ENCODE measurements at places on chromosomes 5 and 9. TPM values are rescaled to one million over a fixed set of nuclear protein-coding genes. Genes with fewer than 3 reads are reported as not detected.
A peak's percentile ranks its signal among the peaks of the same experiment; 100 is the strongest.

The GLDC gene
- 19.0 TPM for polyA plus RNA-seq

DNA sequence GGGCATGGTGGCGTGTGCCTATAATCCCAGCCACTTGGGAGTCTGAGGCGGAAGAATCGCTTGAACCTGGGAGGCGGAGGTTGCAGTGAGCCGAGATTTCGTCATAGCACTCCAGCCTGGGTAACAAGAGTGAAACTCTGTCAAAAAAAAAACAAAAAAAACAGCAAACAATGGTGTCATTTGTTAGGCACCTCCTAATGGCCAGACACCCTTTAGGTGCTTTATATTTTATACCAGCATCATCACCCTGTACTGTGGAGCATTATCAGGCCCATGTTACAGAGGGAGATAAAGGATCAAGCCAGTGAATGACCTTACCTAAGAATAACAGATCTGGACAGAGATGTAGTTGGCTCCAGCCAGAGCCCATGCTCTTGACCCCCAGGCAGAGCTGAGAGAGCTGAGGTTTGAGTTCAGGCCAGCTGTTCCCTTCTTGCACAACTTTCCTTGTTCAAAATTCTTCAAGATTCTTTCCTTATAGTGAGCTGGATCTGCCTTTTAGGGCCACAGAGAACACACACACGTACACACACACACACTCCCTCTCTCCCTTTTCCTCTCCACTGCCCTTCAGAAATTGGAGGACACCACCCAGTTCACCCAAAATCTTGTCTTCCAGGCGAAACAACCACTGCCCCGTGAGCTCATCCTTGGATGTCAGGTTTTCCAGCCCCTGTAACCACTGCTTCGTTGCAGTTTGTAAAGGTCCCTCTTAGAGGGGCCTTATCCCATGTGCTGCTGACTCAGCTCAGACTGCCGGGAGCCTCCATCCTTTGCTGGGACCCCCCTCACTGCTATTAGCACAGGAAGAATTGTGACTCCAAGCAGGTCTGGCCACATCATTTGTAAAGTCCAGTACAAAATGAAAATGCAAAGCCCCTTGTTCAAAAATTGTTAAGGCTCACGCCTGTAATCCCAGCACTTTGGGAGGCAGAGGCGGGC, 10.4 kb upstream of the PTGES start:
- no peak for DNase-seq

The ANKRD18B gene
- 1.2 TPM for polyA plus RNA-seq

- no peak for DNase-seq
Measured at GRCh38 chr9:112140936-112141335, 34.2 kb downstream of the SUSD1 start.

DNA sequence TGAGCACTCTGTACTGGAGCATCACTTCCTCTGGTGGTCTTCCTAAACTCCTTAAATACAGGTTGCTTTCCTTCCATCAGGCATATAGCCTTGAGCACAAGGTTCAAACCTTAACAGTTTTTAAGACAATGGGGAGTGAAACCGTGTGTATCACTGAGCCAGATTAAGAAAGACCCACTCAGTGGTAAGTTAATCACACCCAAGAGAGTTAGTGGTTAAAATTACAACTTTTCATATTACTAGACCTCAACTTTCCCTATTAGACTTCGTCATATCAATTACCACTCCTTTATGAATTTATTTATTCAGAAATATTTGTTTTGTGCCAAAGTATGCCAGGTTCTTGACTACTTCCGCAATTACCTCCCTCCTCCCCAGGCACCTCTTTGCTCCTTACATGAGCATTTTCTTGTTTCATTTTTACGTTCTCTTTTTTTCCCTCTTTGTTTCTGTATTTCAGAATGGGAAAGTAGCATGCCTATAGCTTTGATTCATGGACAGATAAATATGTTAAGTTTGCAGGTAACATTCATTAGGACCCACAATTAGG, 351.0 kb downstream of the KIAA0825 start:
- no peak for DNase-seq

The ANKRD33B gene
- 2.0 TPM for polyA plus RNA-seq

The SNX24 gene
- polyA plus RNA-seq = 20.3 TPM

DNA sequence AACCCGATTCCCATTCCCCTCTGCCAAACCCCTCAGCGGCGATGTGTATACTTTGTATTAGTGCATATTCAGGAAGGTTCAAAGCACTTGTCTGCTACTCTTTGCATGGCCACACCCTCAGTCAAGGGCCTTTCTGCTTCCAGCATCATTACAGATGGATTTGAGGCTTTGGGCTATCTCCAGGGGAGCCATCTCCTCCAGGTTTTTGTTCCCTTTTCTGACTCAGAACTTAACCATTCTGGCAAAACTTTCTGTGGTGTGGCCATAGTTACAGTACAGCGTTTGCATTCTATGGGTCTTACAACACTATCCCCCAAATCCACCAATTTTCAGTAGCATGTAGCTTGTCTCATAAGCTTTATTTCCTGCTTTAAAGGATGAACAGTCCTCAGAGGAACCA, 36.0 kb upstream of the SVEP1 start:
- no peak for DNase-seq

DNA sequence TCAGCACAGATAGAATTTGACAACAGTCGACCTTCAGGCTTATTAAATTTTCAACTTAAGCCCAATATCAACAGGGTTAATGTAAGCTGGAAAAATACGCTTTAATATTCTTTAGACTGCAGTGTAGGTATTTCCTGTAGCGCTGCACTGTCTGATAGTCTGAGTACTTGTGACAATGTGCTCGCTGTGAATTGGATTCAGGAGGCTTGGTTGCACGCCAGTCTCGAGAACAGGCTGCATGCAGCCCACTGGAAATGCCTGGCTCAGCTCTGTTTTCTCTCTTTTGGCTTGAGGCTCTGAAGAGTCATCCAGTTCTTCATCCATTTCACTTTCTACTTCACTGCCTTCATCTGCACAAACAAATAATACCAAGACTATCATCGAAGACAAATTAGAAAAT, 300.9 kb downstream of the RFX3 start:
- no peak for DNase-seq

DNA sequence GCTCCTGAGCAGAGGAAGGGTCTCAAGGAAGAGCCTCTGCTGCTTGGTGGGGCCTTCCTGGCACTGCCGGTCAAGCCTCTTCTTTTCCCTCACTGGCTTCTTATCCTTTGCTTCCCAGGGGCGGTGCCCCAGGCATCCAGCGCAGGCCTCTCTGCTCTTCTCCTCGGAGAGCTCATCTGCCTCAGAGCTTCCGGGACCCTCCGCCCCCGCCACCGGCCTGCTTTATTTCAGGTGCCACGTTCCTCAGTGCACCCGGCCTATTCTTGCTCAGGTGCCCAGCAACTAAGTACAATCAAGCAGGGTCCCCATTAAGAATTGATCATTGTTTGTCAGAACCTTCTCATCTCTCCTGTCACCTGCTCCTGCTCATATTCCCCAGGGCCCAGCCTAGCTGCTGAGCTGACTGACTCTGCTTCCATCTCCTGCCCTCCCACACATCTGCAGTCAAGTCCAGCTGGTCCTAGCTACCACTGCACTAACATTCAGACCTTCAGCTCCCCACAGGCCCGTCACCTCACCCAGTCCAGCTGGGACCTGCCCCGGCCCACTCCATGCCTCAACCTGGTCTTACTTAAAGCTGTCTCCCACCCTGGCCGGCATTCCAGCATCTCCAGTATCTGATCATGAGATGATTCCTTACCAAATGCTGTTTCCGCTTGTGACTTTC, 114.3 kb upstream of the BOD1 start:
- no peak for DNase-seq

- DNase-seq = no peak
Measured at GRCh38 chr5:131944702-131945550, 537 bp downstream of the MEIKIN start.

DNA sequence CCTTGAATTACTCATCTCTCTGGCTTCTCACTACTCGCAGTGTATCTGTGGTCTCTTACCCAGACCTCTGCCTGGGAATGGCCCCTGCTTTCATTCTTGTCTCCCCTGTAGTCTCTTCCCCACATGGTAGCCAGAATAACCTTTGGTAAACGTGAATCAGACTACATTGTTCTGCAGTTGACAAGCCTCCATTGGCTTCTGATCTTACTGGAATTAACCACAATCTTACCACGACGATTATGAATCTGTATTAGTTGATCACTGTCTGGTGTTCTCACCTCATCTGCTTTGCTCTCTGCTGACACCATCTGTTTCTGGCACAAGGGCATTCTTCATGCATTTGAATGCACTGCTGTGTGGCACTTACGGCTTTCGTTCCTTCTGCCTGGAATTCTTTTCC, 781.2 kb downstream of the MTRR start:
- DNase-seq = no peak

GRCh38 chr9:89025553-89025952, 34.3 kb downstream of the S1PR3 start:
- no peak for DNase-seq

The AJM1 gene
- polyA plus RNA-seq = 1.7 TPM

GRCh38 chr5:74476819-74477453, 163.6 kb downstream of the ENC1 start:
- no peak for DNase-seq

GRCh38 chr5:130425424-130425823, 521.2 kb downstream of the CHSY3 start:
- DNase-seq = no peak

The TMEM171 gene
- polyA plus RNA-seq = 9.1 TPM

DNA sequence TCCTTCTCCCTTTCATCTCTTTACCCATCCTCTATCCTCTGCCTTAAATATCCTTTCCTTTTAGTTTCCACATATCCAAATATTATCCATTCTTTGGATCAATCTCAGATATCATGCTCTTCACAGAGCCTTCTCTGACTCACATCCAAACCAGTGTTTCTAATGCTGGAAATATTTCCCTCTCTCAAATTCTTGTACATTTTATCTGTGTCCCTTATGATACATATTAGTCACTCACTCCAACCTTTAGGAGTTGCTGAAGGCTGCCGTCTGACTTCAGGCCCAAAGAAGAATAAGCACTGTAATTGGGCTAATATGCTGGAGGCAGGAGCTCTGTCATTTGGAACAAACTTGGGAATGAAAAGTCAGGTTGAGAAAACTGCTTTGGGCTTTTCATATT, 156.4 kb upstream of the RUSC2 start:
- no peak for DNase-seq

- DNase-seq = no peak
Measured at GRCh38 chr5:101838435-101838834, 457.6 kb downstream of the SLCO4C1 start.

The DEPDC1B gene
- 25.6 TPM for polyA plus RNA-seq

DNA sequence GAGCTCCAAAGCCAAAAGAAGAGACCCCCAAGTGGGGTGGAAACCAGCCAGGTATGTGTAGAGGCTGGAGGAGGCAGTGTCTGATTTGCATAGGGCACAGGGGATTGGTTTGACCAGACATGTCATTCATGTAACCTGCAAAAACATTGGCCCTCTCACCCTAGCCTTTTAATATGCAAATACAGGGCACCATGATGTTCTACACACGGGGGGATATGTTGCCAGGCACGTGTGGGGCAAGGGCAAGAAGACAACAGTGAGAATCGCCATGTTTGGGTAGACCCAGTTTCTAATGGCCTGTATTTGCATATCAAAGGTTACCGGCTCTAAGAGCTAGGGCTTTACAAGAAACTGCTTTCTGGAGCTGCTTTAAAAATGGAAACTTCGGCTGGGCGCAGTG, 208.9 kb downstream of the GOLPH3 start:
- no peak for DNase-seq

The BAAT gene
- 0.32 TPM for polyA plus RNA-seq

GRCh38 chr9:136204838-136205706, at the start of gene LHX3:
Gene LHX3, minus strand, starts transcription at chr9:136205128. Its CDS starts 116 bp downstream, at chr9:136205012.
- DNase-seq = peak; percentile 62

The F2RL2 gene
- 0.89 TPM for polyA plus RNA-seq

DNA sequence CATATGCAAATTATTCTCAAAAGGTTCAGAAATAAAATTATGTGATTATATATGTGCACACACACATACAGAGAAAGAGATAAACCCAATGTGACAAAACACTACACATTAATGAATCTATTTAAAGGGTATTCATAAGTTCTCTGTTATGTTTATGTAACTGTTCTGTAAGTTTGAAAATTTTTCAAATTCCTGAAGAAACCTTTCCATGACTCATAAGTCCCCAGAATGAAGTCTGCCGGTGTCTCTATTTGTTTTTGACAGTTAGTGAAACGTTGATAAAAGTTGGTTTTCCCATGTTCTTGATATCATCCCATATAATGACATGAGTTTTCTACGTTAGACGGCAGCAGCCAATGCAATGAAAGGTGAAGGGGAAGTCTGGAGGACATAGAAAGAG, 199.5 kb upstream of the PUM3 start:
- no peak for DNase-seq

GRCh38 chr9:68970151-68970550, 43.8 kb downstream of the PRKACG start:
- no peak for DNase-seq

- DNase-seq = no peak
Measured at GRCh38 chr9:99445371-99445891, 223.3 kb downstream of the SEC61B start.

DNA sequence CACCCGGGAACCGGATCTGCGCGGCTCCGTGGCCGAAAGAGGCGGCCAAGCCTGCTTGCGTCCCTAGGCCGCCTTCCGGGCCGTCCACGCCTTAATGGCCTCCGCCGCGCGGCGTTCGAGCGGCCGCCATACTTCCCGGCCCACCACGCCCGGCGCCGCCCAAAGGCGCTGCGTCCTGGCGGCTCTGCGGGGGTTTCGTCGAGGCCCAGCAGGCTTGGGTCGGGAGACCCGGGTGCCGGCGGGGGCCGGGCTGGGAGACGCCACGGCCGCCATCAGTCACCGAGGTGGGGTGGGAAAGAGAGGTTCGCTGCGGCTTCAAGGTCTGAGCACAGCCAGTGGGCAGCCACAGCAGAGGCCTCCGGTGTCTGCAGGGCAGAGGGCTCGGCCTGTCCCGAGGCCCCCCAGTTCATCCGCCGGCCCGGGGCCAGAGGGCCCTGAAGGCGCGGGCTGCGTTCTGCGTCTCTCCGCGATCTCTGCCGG, 545.8 kb upstream of the CDH10 start:
- no peak for DNase-seq

DNA sequence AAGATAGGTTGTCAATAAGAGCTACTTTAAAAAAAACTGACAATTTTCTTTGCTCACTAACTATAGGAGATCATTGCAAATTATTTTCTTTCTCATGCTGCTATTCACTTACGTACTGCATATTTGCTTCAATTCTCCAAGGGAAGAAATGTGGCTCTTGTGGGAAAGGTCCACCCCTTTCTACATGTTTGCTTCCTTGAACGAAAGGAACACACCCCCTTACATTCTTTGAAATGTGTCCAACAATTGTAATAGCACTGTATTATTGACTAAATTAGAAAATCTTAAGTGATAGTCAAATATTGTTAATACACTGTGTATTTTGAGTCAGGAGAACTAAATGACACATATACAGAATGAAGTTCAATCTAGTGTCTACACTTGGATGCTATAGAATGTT, 5.2 kb downstream of the MEF2C start:
- no peak for DNase-seq

The SLC36A3 gene
- not detected for polyA plus RNA-seq

GRCh38 chr9:21281275-21281674, 23.8 kb downstream of the IFNA5 start:
- DNase-seq = no peak
